ENCODE measurements at places on chromosomes 3 and 15.

DNA sequence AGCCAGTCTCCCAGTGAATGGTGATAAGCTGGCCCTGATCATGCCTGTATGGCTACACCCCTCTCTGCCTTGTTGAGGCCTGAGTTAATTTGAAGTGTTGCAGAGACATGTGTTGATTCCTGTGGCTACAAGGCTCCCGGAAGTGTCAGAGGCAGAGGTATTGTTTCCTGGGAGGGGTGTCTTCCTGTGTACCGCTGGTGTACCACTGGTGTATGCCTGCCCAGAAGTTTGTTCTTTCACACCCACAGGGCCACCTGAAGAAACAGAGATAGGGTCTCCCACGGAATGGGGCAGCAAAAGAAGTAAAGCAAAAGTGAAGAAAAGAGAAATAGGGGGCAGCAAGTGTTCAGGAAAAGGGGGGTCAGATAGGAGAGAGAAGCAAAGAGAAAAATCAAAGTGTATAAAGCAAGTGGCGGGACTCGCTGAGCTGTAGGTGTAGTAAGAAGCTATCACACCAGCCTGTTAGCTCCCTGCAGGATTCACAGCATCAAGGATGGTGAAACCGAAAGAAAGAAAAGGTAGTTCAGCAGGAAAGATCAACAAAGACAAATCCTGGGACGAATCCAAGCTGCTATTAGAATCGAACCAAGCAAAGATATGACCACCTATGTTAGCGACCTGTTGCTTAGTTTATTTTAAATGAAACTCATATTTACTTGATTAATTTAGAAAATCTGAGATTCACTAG lies 36.6 kb upstream of the CD47 start:
- DNase-seq: no peak

- DNase-seq: no peak
These were observed 7.3 kb upstream of the HRH1 start for GRCh38 chr3:11146773-11147660.

GRCh38 chr3:111732252-111732879 lies 126.7 kb upstream of the PHLDB2 start:
- DNase-seq: no peak

GRCh38 chr15:34043813-34044212 lies 4.8 kb upstream of the AVEN start:
- DNase-seq: no peak

GRCh38 chr15:67551207-67551743 lies 8.8 kb downstream of the MAP2K5 start:
- no peak for DNase-seq

- DNase-seq: no peak
These were observed 276.3 kb upstream of the DNAJC19 start for GRCh38 chr3:181265750-181266333.

GRCh38 chr3:170469151-170470062 lies 50.7 kb downstream of the CLDN11 start:
- DNase-seq: no peak

GRCh38 chr3:129603561-129603942 lies 2.9 kb downstream of the PLXND1 start:
- DNase-seq: no peak

DNA sequence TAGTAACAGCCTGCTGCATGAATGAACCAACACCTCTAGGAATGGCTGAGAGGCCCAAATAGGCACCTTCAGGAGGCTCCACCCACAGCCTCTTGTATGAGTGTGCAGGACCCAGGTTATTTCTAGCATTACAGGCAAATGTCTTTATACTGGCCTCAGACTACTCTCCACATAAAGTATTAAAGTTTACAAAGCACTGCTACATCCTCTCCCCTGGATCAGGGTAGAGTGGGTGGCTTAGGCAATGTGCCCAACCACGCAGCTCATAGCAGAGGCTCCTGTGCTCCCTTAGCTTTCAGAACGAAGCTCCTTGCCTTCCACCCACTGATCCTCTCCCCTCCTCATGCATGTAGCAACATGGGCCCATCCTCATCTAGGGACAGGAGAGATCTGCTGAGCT lies 16.3 kb downstream of the TMEM43 start:
- DNase-seq: no peak

- DNase-seq: peak; percentile 64
These were observed 35.0 kb upstream of the BSN start for GRCh38 chr3:49519296-49519695.

GRCh38 chr3:13873818-13874217 lies 6.1 kb downstream of the WNT7A start:
- no peak for DNase-seq

DNA sequence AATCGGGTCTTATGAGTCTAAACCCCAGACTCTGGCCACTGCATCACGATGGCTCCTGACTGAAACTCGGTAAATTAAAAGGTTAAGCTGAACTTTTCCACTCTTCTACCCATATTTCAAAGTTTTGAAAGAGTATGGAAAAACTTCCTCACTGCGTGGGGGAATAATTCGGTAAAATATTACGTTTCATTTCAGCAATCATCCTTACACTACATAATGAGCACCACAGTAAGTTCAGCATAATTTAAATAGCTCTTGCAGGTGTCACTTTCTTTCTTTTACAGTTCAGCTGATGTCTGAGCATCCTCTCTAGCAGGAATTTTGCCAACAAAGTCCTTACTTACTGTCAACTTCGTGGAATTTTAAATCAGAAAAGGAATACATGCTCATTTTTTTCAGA lies 17.5 kb downstream of the SRGAP3 start:
- no peak for DNase-seq

DNA sequence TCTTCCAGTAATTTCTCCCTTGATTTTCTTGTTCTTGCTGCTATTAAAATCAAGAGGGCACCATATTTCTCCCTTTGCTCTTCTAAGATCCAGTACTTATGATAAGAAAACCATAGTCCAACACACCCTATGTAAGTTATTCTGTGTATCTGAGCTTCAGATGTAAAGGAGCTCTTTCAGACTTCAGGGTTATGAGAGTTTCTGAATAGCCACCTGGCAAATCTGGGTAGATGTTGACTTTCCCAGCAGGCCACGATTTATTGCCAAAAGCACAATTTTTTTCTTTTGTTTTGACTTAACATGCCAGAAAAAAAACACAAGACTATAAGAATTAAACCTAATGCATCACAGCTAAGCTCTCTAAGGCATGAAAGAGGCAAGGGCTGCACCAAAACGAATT lies 1045.0 kb downstream of the FHIT start:
- DNase-seq: no peak

GRCh38 chr15:85889956-85890619 lies 95.4 kb upstream of the KLHL25 start:
- no peak for DNase-seq
